ENCODE measurements at places on chromosomes 13 and 19. TPM values are rescaled to one million over a fixed set of nuclear protein-coding genes. Genes with fewer than 3 reads are reported as not detected.

Gene FPR3
- not detected for total RNA-seq

Gene ZSWIM4
- 9.5 TPM for total RNA-seq

Gene SIAH3
- not detected for total RNA-seq

Gene ESD
- total RNA-seq, result 111 TPM

Gene VSTM2B
- not detected for total RNA-seq

Gene ZNF429
- total RNA-seq, result 14.0 TPM

Gene NBEA
- total RNA-seq, result 0.34 TPM

Gene ZNF177
- 0.83 TPM for total RNA-seq

Gene APOC4
- total RNA-seq, result not detected

Gene GGACT
- 3.1 TPM for total RNA-seq

Gene KLK12
- not detected for total RNA-seq

Gene KLHL1
- total RNA-seq, result not detected

Gene GALP
- total RNA-seq, result not detected

Gene PCDH9
- total RNA-seq, result 0.13 TPM

Gene MED25
- total RNA-seq, result 59.9 TPM

Gene KLK14
- 0.57 TPM for total RNA-seq

Gene PDX1
- not detected for total RNA-seq

Gene UBE2S
- total RNA-seq, result 333 TPM

Gene LRG1
- total RNA-seq, result not detected

Gene ATCAY
- not detected for total RNA-seq

Gene MIA
- not detected for total RNA-seq

Gene ZIC2
- total RNA-seq, result not detected

Gene FXYD7
- 5.2 TPM for total RNA-seq

Gene TDRD3
- total RNA-seq, result 22.2 TPM

Gene CD70
- total RNA-seq, result 17.3 TPM

Gene SHISA2
- 0.50 TPM for total RNA-seq

Gene DIS3
- 35.2 TPM for total RNA-seq

Gene CCL25
- 10.0 TPM for total RNA-seq

Gene C13orf42
- total RNA-seq, result not detected

Gene RAB3A
- total RNA-seq, result 5.6 TPM

All from activated CD8-positive, alpha-beta T cell treated with anti-CD3 and anti-CD28 coated beads, Interleukin-2, amount 10 ng/mL, durations not matched to agents 7 days and 5 days (primary cell).